A172 (cell line): ENCODE measurements at places on chromosomes 13 and 19.

DNA sequence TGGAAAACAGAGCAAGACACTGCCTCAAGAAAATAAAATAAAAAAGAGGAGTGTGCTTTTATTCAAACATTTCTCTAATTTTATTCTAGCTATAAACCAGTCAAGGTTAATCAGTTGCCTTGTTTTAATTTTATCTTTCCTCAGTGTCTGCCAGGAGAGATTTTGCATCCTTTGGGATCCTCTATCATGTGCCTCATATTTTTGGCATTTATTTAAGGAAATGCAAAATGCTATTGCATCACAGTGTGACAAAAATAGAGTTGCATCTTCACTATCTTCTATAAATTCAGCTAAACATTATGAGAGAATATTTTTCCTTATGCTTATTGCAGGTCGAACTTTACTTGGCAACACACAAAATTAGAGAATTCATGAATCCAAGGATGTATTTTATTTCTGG, 639.0 kb upstream of the KLF12 start:
- no peak for DNase-seq

- DNase-seq: no peak
These were observed 60.1 kb downstream of the KLF2 start for GRCh38 chr19:16384688-16385087.

GRCh38 chr13:94369972-94370436, 109.5 kb downstream of the DCT start:
- DNase-seq: no peak

DNA sequence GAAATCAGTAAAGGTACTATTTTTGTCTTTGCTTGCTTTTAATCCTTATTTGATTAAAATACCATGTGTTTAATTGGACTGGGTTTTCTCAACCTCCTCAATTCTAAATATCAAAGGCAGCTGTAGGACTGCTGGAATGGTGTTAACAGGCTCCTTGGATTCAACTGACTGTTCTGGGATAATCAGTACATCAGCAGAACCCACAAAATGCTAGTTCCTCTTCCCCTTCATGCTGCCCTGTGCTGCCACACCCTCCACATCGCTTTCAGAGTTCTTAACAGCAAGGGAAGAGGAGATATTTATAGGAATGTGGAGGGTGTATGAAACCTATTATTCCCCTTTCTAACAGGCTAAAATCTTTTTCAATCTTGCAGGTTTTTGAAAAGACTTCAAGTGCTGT, 82.4 kb downstream of the KCTD12 start:
- no peak for DNase-seq

DNA sequence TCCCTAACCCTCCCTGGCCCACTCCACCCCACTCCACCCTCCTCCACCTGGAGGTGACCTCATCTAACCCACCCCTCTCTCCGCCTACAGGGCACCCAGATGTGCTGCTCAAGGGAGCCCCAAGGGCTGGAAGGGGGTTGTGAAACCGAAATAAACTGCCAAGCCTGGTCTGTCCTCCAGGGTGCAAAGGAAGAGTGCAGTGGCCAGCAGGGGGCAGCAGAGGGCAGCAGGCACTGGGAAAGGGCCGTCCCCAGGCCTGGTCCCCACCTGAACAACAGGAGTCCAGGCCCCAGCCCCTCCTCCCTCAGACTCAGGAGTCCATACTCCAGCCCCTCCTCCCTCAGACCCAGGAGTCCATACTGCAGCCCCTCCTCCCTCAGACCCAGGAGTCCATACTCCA, 8.4 kb upstream of the BCAM start:
- DNase-seq: peak; percentile 70

DNA sequence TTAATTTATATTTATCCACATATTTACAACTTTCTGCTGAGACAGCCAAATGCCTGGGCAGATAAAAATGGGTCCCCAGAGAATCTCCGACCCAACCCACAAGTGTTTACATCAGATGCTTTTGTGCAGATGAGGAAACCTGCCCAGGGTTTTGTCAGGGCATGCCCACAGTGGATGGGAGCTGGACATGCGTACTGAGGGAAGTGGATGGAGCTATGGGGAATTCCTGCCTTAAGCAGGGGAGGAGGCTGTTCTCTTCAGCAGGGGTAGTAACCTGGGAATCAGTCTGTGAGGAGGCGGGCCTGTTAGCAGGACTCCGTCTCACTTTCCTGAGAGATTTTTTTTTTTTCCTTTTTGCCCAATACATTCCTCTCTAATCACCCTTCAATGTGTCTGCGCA, 122.9 kb downstream of the RFC3 start:
- peak; percentile 13 for DNase-seq

DNA sequence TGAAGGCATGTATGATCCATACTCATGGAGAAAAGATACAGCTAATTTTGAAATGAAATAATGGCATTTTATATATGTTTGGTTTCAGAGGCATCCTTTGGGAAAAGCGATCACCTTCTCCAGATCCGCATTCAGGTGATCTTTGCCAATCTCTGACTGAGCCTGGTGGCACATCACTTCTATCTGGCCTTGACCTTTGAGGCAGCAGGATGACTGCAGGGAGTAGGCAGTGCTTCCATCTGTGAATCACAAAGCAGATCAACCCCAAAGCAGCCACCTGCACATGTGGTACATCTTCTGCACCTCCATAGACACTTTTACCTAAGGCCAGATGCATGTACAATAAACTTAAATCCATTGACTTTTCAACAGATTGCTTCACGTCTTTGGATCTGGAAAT, 53.4 kb downstream of the SPATA13 start:
- DNase-seq: no peak

DNA sequence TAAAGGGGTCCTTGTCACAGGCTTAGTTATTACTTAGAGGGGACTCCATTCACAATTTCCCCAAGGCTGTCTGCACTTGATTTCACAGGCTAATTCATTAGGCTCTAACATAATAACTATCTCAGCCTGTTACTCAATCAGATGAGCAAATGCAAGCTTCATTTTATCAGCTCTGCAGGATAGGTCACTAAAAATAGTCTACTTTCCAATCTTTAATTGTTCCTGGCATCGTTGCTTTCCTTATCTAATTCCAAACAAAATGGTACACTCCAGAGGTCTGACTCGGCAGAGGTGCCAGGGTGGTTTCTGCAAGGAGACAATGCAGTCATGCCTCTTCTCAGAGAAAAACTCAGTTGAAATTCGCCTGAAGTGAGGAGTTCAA, 69.7 kb upstream of the SLC15A1 start:
- DNase-seq: no peak

DNA sequence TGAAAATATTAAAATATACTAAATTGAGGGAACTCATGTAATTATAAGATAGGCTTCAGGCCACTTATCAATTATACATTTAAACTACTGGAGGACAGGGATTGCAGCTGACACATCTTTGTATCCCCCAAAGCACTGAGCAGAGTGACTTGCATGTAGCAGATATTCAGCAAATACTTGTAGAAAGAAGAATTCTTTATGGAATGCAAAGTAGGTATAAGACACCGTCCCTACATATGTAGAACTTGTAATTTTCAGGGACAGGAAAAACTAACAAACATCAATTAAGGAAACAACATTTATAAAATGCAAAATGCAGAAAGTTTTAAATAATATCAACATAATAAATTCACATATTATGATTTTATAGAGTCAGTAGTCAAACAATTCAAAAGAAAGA, 719.2 kb downstream of the OLFM4 start:
- DNase-seq: no peak

DNA sequence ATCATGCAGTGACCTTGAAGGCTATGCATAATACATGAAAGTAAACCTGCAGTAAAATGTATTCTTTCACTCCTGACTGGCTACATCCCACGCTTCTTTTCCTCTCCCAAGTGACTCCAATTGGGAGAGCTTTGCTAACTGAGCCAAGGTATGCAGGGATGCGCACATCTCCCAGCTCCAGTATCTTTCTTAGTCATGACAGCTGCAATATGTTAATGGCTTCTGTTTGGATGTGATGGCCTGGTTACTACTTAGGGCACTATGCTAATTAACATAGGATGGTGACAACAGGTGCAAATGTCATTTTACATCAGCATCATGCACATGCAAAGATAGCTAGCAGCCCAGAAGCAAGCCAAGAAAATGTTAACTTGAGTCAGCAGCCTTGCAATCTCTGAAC, 134.7 kb downstream of the POU4F1 start:
- no peak for DNase-seq

- DNase-seq: peak; percentile 53
These were observed 1.5 kb downstream of the ZIC5 start for GRCh38 chr13:99969919-99970650.

GRCh38 chr19:50022823-50023222, 2.3 kb downstream of the VRK3 start:
- no peak for DNase-seq

DNA sequence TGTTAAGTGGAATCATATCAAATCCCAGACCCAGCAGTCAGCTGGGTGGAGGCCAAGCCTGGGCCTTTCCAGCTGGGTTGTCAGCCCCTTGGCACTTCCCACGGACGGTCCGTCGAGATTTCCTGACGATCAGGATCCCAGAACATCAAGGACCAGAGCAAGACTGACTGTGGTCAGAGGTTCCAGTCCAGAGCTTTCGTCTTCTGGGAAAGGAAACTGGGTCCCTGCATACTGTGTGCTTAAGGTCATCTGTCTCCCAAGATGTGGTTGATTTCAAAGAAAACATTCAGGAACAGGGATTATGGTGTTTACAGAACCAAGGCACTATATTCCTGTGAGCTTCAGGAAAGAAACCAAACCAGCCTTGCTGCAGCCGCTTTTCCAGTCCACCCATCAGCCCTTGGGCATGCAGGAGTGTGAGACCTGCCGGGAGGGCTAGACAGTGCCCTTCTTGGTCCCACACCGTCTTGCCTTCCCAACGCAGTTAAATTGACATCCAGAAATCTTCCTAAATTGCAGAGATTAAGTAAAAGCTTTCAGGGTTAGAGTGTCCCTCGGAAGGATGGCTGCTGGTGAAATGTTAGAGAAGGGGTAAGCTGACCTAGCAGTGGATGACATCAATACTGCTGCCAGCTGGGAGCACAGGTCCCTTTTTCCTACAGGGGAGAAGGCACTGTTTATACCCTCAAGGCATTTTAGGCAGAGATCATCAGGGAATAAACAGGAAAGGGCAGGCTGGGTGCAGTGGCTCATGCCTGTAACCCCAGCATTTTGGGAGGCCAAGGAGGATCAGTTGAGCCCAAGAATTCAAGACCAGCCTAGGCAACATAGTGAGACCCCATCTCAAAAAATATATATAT, 5.0 kb upstream of the C19orf33 start:
- peak; percentile 38 for DNase-seq

- peak; percentile 86 for DNase-seq
These were observed 1.4 kb downstream of the RASA3 start for GRCh38 chr13:114130837-114131582.

DNA sequence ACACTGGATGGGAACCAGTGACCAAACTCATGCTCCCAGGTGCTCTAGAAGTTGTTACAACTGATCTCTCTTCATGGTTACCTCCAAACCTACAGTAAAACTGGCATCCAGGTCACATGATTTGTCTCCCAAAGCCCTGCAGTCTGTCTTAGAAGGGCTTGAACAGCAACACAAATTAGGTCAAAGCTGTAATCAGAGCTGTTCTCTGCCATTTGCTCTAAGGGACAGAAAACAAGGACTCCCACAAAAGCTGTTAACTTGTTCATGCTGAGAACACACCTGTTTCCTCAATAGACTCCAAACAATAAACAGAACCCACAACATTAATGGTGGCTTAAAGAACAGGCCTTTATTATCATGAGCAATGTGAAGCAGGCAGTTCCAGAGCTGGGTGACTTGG, 8.0 kb downstream of the ZNF671 start:
- no peak for DNase-seq

DNA sequence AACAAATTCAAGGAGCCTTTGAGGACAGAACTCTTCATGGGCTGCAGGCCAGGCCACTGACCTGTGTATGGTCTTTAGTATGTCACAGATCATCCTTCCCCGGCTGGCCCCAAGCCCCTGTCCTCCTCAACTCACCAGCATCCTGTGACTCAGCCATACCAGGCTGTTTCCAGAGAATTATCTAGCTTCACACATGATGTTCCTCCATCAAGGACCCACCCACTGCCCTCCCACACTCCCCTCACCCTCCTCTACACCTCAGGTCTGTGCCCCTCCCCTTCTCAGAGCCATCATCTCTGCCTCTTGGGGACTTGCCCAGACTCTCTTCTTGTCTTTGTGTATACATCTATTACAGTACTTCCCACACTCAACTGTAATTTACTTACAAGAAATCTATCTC, 14.7 kb downstream of the DCT start:
- peak; percentile 24 for DNase-seq

DNA sequence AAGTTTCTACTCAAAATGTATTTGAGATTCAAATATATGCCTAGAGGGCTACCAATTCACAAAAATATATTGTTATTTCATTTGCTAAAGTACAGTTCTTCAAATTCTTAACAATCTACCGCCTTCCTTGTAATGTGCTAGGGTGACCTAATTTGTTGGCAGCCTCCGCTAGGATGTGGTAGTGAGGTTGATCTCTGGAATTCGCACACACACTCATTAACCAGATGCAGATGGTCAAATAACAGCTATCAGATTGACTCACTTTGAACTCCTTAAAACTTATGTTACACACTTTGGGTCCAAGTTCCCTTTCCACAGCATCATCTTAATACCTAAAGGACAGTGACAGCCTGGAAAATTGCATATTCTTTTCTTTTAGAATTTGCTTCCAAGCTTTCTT, 367.3 kb downstream of the DCT start:
- DNase-seq: peak; percentile 96

DNA sequence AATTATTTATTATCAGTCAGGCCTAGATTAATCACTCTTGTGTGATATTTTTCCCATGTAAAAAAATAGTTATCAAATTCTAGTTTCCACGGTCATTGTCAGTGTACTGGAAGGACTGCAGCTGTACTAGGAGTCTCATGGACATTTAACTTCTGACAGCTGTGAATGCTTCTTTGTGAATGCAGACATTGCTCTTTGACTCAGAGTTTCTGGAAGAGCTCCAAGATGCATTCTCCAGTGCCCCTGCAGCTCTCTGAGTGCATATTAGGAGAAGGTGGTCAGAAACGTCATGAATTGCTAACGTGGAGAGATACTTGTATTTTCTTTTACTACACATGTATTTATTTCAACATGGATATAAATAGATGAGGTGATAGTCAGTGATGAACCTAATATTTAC, 9.7 kb upstream of the SLITRK5 start:
- peak; percentile 69 for DNase-seq

DNA sequence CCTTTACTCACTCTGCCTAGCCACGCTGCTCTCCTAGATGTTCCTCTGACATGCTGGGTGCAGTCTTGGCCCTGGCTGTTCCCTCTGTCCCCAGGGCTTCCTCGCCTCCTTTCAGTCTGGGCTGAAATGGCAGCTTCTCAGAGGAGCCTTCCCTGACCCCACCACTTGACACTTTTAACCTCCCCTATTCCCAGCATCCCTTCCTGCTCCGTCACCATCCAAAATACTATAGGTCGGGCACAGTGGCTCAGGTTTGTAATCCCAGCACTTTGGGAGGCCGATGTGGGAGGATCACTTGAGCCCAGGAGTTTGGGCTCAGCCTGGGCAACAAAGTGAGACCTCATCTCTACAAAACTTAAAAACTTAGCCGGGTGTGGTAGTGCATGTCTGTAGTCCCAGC, 2.6 kb downstream of the FAM187B start:
- no peak for DNase-seq
